Erythroblast (primary cell): ENCODE measurements at places on chromosomes 2 and 18.

DNA sequence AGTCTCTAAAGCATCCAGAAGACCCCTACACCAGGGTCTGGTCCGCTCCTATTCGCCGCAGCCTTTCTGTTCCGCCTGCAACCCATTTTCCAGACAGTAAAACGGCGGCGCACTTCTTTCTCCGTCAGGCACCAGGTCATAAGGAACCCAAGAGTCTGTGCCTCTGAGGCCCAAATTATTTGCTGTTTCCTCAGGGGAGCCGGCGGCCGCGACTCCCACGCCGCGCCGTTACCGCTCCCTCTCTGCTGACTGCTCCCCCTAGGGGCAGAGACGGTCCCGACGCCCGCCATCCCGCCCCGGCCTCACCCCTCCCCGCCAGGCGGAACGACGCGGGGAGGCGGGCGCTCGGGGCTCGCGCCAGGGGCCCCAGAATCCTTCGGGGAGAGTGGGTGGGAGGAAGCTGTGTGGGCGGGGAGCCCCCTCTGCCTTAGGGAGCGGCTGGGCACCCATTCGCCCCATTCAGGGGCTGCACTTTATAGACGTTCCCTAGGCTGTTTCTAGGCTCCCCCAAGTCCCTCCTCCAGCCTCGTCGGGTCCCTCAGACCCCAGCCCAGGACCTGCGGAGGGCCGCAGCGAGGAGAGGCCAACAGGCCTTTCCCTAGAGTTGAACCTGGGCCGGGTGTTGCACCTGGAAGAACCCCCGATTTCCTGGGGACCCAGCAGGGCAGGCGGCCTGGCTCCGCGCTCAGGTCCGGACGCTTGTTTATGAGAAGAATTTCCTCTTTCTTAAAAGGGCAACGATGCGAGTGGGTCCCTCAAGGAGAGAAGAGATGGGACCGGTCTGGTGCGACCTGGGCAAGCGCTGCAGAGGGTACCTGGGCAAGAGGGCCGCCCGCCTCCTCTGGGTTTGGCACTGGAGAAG is 3.6 kb upstream of the CTDSP1 start:
- DNase-seq: peak; percentile 98

DNA sequence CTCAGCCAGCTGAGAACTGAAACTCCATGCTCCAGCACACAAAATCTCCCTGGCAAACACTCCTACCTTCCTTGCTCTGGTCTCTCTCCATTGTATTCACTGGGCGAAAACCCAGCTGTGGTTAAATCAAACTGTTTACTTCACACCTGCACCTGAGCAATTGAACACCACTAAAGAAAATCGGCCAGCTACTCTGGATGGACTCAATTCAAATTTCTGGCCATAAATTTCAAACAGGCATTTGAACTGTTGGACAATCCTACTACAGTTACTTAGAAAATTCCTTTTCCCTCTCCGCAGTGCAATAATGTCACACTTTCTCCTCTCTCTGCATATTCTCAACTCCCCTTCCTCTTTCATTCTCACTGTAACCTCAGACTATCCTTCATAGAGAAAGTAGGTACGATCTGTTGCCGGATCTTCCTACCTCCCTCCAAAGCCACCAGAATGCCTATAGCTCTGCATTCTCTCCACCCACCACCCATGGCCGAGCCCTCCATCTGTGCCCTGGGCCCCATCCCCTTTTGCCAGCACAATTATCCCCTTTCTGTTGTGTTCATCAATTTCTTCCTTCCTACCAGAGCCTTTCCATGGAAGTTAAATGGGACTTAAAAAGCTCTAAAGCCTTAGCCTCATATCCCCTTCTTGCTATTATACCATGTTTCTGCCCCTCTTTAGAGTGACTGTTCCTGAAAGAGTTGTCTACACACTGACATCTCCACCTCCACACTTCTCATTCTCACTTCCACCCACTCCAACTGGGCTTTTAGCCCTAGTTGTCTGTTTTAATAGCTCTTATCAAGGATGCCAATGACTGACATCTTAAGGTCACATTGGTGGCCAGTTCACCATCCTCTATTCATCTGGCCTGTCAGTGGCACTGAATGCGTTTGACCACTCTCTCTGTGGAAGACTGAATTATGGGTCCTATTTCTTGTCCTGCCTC is 127.5 kb upstream of the SLC1A4 start:
- no peak for DNase-seq

- no peak for DNase-seq
These were observed 146.5 kb downstream of the CDH2 start for GRCh38 chr18:28030458-28030857.

DNA sequence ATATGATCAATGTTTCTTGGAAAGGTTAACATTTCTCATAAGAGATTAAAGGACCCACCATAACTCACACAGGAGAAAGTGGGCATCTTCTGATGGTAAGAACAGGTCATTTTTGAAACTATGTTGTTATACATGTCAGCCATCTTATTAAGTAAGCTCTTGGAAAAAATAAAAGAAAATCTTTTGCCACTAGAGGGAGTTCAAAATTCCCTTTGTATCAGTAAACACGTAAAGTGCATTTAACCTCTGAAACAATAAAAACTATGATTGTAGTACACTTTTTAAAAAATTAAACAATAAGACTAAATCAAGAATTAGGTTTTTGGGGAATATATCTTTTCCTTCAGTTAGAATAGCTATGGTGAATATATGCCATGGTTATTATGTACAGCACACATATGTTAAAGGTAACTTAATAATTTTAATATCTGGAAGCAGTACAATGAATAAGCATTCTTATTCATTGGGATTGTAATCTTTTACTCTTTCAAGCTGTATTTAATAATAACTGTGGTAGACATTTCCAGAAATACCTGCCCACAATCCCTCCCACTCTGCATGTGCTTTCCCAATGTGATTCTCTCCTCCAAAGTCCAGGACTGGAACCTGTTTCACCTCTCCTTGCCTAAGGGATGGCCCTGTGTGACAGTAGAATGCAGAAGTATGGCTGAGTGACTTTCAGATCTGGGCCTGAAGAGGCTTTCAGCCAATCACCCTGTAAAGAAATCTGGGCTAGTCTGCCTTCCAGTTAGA is 64.2 kb downstream of the RBMS1 start:
- DNase-seq: peak; percentile 54

GRCh38 chr2:172922306-172922705 is 153.3 kb upstream of the MAP3K20 start:
- DNase-seq: no peak

GRCh38 chr2:219553463-219553963 is 9.7 kb downstream of the TMEM198 start:
- DNase-seq: no peak

- no peak for DNase-seq
These were observed 17.3 kb downstream of the KLHL29 start for GRCh38 chr2:23402205-23402740.

DNA sequence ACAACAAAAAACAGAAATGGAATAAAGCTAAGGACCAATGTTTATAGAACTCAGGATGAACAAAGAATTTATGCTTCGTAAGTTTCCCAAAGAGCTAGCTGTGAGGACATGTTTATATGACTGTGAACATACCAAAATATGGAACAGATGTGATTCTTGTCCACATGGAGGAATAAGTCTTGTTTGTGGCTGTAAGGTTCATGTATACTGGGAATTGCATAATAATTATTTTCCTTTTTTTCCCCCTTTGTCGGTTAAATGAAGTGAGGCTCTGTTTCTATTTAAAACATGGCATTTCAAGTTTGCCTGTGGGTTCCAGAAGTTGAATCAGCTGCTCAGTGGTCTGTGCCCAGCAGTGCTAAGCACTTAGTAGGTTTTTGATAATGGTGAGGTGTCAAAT is 108.1 kb downstream of the FHOD3 start:
- no peak for DNase-seq
